COR-L47 (cell line): ENCODE measurements at places on chromosomes 1 and 21.

DNA sequence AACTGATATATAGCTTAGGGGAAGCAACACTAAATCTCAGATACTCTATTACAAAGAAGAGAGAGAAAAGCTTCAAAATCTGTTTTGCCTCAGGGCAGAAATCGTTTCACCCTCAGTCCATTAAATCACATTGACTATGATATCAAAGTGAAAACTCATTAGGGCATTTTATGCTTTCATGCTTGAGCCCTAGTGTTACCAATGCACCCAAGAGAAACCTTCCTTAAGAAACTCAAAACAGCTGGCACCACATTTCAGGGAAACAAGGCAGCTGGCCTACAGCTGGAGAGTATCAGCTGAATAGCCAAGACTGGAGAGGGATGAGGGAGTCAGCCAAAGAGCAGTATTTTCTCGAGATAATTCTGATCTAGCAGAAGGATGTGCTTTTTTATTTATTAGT, 14.9 kb downstream of the COLGALT2 start:
- DNase-seq: no peak

- DNase-seq: no peak
Observed at GRCh38 chr1:181910905-181911304, 150.6 kb downstream of the ZNF648 start.

DNA sequence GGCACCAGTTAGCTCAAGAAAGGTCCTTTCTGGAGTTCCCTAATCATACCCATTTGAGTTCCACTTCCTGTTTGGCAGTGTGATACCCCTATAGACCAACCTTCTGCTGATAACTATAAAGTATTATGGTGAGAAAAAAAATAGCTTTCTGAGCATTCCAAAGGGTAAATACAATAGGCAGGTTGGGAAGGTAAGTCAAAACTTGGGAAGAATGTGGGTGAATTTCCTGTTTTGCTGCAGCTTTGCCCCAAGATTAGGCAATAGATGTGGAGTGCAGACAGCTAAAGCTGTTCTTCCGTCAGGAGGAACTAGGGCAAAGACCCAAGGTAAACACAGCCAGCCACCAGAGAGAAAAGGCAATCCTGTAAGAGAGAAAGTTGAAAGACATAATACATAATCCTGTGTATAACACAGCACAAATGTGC, 49.9 kb upstream of the GUCA2A start:
- no peak for DNase-seq

DNA sequence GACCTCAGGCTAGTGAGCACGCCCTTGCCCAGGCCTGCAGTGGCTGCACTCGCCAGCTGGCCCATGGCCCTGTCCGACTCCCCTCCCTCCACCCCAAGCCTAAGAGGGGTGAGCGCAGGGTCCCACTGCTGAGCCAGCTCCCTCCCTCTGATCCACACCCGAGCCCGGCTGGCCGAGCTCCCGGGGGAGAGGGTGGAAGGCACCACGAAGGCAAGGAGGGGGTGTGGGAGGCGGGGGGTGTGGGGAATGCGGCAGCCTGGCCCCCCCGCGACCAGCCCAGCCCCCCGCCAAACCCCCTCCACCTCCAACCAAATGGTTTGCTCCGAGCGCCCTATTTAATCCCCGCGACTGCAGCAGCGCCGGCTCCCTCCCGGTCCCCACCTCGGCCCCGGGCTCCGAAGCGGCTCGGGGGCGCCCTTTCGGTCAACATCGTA, at the start of gene CADM3:
TSS of gene CADM3 (plus strand) at position 362 of the 434 bp plus-strand sequence. CDS start 151 bp downstream, outside the sequence.
- no peak for DNase-seq

DNA sequence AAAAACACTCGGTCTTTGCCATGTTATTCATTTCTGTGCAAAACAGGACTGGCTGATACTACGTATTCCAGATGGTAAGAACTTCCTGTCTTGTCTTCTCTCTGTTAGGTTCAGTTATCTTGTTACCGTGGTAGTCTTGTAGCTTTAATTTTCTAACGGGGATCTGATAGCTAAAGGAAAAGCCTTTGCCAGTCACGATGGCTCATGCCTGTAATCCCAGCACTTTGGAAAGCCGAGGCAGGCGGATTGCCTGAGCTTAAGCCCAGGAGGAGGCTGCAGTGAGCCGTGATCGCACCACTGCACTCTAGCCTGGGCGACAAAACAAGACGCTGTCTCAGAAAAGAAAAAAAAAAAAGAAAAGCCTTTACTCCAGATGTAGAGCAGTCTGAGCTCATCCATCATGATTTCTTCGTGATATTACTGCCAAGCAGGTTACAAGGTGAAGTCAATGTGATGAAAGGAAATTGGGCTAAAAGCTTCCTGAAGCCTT, 11.1 kb upstream of the MSTO1 start:
- no peak for DNase-seq

DNA sequence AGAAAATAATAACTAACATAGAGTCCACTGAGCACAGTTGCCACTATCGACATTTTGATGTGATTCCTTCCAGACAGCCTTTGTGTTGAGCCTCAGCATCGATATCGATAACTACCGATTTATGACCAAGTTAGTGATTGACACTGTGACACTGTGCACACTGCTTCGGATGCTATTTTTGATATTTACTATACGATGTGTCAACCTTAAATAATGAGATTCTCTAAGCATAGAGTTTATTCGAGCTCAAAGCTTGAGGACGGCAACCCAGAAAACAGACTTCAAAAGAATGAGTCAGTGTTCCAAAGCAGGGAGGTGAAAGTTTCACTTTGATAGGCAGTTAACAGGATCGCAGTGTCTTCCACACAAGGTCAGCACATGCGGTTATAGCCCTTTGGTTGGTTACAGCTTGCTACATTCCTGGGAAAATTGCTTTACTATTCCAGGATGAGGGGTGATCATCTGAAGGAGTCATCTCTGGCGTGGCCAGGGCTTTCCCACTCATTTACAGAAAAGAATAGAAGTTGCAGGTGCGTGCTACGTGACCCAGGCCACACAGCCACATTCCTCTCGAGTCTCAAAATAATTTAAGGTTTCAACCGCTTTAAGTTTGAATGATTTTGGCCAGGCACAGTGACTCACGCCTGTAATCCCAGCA, 53.6 kb upstream of the EFHD2 start:
- DNase-seq: no peak

DNA sequence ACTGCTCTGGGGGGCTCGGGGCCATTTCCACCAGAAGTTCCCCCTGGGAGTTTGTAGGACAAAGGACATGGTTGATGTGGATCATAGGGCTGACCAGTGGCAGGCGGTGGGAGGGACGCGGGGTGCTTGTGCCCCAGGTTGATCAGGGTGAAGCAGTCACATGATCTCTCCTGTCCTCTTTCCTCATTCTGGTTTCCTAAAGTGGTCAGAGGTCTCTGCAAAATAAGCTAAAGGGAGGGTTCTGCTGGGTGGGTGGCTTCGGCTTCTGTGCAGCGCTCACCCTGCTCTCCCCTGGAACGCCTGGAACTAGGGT, 9.2 kb downstream of the PDXK start:
- DNase-seq: no peak

GRCh38 chr1:24317081-24317480, 2.1 kb upstream of the GRHL3 start:
- no peak for DNase-seq

DNA sequence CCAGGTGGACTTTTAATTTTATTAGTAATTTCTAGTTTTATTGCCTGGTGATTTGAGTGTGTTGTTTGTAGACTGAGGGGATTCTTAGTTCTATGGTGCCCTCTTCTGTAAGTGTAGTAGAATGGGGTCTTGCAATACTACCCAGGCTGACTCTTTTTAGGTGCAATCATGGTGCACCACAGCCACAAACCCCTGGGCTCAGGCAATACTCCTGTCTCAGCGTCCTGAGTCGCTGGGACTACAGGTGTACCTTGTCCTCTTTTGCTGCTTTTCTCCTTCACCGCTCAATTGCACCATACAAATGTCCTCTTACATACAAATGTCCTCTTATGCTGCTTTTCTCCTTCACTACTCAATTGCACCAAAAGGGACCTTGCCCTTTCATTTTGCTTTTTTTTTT, 43.1 kb downstream of the SCP2 start:
- no peak for DNase-seq
